Heart left ventricle (tissue), 16 donors: ENCODE measurements at places on chromosomes 16 and 17. TPM values are rescaled to one million over a fixed set of nuclear protein-coding genes. Genes with fewer than 3 reads are reported as not detected.

The DHX58 gene
- 1.8 TPM for polyA plus RNA-seq

The SLC9A5 gene
- 0.29 TPM for polyA plus RNA-seq

The SOST gene
- not detected for polyA plus RNA-seq

The RHBDF1 gene
- polyA plus RNA-seq = 45.8 TPM

The SCNN1B gene
- 0.15 TPM for polyA plus RNA-seq

The CES3 gene
- polyA plus RNA-seq = 0.08 TPM

The KRT24 gene
- not detected for polyA plus RNA-seq

The MYO15A gene
- 0.21 TPM for polyA plus RNA-seq

The CD300E gene
- polyA plus RNA-seq = 0.30 TPM

The HS3ST3B1 gene
- polyA plus RNA-seq = 0.61 TPM

The HOXB5 gene
- 0.04 TPM for polyA plus RNA-seq

The MT4 gene
- not detected for polyA plus RNA-seq

The MMP25 gene
- 1.3 TPM for polyA plus RNA-seq

The OR1A2 gene
- polyA plus RNA-seq = not detected
